ENCODE measurements at places on chromosomes 12 and 14.

DNA sequence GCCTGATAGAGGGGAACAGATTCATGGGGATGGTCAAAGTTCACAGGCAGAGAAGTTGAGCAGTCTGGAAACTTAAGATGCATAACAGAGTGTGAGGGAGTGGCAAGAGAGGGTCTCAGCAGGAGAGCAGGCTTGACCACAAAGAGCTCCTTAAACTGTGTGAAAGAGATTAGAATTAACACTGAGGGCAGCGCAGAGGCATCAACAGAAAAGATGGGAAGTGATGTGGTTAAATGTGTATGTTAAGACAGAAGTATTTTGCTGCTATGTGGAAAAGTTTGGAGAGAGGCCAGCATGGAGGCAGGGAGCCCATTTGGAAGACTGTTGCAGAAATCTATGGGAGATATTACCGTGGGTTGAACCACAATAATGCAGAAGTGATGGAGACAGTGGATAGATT is 122.7 kb upstream of the LMNTD1 start:
- DNase-seq: no peak

DNA sequence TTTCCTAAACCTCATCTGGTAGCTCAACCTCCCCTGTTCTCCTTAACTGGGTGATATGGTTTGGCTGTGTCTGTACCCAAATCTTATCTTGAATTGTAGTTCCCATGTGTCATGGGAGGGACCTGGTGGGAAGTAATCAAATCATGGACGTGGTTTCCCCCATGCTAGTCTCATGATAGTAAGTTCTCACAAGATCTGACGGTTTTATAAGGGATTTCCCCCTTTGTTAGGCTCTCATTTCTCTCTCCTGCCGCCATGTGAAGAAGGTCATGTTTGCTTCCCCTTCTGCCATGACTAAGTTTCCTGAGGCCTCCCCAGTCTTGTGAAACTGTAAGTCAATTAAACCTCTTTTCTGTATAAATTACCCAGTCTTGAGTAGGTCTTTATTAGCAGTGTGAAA is 19.5 kb downstream of the COX16 start:
- DNase-seq: no peak

DNA sequence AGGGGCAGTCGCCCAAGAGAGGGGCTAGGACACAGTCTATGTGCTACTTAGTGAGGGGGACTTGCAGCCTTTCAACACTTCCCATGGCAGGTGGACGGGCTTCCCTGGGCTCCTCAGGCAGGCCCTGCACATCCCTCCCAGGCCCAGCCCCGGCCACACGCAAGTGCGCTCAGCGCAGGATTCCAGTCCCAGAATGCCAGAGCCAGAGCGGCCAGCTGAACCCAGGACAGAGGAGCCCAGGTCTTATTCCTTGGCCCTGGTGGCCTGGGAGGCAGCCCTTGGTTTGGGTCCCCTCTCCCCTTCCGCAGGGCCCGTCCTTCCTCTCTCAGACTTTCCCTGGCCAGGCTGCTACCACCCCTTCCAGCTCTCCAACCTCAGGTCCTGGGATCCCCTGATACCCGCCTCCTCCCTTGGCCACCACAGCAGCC is 12.0 kb downstream of the DLK1 start:
- no peak for DNase-seq

DNA sequence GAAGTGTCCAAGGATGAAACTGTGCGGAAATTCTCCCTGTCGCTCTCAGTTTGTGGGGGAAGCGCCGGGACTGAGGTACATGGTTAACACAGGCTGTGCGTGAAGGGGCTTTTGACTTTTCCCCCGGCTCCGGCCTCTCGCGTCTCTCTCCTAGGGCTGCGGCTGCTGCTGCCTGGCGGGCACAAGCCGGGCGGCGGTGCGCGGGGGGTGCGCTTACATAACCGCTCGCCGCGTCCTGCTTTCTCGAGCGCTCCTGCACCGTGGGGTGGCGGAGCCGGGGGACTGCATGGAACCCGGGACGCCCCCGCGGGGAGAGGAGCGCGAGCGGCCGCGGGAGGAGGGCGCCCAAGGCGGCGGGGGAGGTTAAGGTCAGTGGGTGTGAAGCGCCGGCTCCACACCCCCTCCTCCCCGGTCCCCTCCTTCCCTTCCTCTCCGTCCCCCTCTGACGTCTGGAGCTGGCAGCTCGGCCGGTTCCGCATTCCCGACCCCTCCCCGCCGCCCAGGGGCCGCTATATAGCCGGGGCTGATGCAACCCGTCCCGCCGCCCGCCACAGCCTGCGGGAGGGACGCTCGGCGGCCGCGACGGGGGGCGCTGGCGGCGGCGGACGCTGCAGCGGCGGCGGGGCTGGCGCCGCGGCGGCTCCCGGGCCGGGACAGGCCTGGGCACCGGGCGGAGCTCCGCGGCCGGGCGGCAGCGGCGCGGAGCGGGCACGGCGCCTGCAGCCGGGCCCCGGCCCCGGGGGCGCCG is at the start of gene JDP2:
TSS of gene JDP2 (plus strand) at position 541 of the 748 bp plus-strand sequence. CDS start 9,899 bp downstream, outside the sequence.
- no peak for DNase-seq

DNA sequence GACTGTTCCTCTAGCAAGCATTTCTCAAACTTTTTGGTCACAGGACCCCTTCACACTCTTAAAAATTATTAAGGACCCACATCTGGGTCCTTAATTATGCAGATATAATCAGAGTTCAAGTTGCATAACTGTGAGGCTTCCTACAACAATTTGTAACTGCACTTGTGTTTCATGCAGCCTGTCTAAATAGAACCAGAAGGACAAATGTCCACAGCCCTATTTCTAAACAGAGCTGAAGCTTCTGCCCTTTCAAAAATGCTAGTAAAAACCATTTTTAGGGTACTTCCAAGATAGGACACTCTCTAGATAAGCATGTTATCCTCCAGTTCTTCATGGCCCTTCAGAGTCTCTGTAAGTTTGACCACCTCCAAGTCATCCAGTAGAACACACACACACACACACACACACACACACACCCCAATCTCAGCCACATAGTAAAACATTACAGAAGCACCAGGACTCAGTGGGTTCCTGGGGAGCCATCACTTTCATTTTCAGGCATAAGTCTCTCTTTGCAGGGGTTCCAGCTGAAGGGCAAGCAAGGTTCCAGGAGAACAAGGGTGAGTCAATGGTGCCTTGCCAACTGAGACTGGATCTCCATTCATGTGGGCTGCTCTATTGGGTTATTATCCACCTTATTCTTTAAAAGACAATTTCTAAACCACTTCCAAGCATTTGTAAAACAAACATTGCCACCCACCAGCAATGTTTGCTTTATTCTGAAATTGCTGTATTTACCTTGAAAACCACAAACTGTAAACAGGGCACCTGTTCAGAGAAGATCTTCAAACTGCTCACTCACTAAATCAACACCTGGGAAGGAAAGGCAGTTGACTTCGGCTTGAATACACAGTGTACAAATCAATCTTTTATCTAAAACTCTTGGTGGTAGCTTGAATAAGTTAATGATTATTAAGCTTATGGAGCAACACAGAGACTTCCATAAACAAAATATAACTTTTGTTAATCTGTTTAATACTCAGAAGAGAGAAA is 64.1 kb downstream of the ITPR2 start:
- DNase-seq: no peak

- no peak for DNase-seq
Observed at GRCh38 chr12:124514996-124515932, 52.1 kb downstream of the NCOR2 start.

DNA sequence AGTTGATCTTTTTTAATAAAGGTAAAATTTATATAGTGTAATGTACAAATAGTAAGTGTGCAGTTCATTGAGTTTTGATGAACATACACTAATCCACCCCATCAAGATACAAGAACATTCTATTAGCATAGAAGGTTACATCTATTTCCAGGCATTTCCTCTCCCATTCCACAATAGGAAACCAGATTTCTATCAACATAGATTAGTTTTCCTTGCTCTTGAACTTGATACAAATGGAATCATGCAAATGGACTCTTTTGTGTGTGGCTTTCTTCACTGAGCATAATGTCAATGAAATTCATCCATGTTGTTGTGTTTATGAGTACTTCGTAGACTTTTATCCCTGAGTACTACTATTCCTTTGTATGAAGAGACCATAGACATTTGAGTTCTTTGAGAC is 10.8 kb downstream of the STYX start:
- no peak for DNase-seq

DNA sequence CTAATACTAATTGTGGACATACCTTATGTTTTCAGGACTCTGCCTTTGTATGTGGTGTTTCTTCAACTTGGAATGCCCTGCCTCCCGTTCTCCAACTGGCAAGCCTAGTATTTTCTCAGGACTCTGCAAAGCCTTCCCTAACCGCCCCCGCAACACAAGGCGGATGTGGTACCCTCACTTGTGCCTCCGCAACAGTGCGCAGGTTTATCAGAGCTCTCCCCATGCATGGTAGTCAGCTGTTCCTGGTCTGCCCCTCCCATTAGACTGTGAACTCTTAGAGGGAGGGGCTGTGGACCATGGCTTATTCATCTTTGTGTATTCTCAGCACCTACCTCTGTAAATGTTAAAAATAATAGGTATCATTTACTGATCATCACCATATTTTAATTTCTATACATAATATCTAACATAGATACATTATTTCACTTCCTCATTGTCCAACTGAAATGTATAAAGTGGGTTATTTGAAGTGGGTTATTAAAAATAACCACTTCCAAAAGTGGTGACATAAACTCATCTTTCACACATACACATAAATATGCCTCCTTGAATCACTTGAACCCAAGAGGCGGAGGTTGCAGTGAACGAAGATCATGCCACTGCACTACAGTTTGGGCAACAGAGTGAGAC is 9.0 kb downstream of the LPAR5 start:
- DNase-seq: no peak

DNA sequence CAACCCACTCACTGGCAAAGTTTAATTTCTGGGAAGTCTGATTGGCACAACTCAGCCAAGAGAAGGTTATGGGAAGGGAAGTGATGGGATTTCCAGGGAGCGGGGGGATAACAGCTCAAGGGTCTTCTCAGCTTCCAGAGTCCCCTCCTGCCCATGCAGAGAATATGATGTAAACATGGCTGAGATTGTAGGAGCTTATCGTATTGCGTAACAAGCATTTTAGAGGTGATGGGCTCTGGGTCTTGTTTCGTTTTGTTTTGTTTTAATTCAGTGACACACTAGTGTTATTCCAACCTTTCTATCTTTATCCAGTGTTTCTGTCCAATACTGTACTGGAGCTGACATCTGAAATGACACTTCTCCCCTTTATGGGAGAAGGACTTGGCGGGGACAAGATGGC is 762.1 kb upstream of the TMEM132C start:
- DNase-seq: no peak

- DNase-seq: no peak
Observed at GRCh38 chr14:79840103-79840502, 371.2 kb downstream of the DIO2 start.

- no peak for DNase-seq
Observed at GRCh38 chr12:29552324-29552927, 54.9 kb upstream of the OVCH1 start.

DNA sequence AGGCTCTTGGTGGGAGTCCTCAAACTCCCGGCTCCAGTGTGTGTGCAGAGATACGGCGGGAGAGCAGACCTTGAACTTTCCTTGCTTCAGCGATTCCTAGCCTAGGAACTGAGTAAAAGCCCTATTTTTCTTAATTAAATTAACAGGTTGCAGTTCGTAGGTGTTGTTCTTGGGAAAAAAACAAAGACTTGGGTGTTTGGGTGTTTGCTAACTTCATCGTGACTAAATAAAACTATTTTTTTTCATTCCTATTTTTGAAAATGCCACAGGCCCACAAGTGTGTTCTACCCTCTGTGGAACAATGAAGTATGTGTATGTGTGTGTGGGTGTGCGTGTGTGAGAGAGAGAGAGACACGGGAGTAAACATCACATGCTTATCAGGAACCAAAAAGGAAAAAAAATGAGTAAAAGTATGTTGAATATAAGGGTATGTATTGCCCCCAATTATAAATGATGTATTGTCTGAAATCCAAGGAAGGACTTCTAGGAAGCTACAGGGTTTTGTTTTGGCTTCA is 651 bp downstream of the TMEM117 start:
- DNase-seq: no peak

- no peak for DNase-seq
Observed at GRCh38 chr14:92584816-92585215, 71.2 kb downstream of the RIN3 start.

Measured in SW 1271 (cell line).